ENCODE measurements at places on chromosomes 6 and 20. TPM values are rescaled to one million over a fixed set of nuclear protein-coding genes. Genes with fewer than 3 reads are reported as not detected.

DNA sequence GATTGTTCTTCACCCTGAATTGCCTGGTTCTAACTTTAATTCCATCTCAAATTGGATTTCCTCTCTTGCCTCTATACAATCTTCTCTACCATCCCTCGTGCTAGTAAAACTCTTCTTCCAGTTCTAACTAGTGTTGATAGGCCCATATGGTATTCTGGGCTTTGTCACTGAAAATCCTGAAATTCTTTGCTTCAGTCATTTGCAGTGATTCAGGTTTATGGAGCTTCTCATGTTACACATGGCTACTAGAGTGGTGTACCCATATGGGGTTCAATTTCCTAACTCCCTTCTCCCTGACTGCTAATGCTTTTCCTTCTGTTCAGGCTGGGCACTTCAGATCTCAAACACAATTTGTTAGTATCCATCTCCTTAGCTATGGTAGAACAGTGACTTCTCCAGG is 956.6 kb downstream of the KIF16B start:
- no peak for DNase-seq

- no peak for DNase-seq
Measured at GRCh38 chr6:14280766-14281293, 163.3 kb downstream of the CD83 start.

DNA sequence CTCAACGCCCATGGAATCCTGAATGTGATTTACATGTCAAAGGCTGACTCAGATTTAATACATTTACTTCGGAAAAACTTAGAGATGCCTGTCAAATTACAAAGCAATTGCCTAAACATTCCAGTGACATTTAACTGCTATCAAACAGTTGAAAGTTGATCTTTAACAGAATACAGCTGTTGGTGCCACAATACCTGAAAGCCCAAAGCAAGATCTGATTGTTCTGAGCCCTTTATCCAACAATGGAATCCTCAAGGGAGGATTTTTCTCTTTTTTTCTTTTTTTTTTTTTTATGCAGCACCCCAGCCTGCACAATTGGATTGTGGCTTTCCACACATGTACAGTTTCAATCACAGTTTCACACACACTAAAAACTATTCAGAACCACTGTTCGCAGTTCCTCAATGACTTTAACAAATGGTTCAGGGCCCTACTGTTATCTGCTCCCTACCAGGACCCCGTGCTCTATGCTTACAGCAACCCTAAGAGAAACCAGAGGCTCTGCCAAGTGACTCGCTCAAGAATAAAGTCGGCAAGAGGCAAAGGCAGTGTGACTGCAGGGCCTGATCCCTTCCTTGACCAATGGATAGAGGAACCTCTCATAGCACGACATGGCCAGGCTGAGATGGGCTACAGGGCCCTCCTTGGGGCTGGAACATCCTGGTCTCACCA is 33.3 kb downstream of the EPB41L2 start:
- DNase-seq, result peak; percentile 55

- no peak for DNase-seq
Measured at GRCh38 chr6:136148051-136148450, 102.1 kb downstream of the MTFR2 start.

DNA sequence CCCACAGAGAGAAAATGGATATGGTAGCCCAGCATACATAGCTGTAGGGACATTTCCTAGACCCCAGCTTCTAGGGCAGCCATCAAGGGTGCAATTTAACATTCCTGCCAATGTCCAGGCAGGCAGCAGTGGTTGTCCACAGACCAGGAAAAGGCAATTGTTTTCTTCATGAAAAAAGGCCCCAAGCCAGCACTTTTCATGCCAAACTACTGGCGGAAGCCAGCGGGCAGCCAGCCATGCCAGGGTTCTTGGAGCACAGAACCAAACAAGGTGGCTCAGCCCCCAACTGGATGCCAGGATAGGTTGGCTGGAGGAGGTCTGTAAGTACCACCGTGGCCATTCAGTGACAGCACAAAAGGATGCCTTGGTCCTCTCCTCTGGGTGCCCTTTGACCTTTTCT is 94.6 kb downstream of the BANF2 start:
- DNase-seq, result no peak

DNA sequence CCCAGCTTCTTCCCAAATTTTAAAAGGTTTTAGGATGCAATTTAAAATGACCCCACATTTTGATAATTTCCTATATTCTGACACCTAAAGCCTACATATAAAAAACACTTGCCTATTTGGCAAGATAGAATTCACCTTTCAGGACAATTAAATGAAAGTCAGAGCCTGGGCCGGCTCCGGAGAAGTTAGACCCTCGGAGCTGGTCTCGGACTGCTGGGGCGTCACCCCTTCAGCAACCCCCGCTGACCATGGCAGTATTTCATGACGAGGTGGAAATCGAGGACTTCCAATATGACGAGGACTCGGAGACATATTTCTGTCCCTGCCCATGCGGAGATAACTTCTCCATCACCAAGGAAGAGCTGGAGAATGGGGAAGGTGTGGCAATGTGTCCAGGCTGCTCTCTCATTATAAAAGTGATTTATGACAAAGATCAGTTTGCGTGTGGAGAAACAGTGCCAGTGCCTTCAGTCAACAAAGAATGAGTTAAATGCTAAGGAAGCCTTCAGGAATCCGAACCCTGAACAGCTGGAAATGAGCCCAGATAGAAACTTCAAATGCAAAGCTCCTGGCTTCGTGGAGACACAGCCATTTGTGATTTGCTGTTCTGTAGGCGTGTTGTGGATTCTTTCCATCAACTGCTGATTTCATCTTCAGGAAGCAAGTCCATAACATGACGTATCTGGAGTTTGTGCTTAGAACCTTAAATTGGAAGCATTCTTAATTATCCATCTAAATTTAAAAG is 16.0 kb downstream of the TCFL5 start:
- no peak for DNase-seq

DNA sequence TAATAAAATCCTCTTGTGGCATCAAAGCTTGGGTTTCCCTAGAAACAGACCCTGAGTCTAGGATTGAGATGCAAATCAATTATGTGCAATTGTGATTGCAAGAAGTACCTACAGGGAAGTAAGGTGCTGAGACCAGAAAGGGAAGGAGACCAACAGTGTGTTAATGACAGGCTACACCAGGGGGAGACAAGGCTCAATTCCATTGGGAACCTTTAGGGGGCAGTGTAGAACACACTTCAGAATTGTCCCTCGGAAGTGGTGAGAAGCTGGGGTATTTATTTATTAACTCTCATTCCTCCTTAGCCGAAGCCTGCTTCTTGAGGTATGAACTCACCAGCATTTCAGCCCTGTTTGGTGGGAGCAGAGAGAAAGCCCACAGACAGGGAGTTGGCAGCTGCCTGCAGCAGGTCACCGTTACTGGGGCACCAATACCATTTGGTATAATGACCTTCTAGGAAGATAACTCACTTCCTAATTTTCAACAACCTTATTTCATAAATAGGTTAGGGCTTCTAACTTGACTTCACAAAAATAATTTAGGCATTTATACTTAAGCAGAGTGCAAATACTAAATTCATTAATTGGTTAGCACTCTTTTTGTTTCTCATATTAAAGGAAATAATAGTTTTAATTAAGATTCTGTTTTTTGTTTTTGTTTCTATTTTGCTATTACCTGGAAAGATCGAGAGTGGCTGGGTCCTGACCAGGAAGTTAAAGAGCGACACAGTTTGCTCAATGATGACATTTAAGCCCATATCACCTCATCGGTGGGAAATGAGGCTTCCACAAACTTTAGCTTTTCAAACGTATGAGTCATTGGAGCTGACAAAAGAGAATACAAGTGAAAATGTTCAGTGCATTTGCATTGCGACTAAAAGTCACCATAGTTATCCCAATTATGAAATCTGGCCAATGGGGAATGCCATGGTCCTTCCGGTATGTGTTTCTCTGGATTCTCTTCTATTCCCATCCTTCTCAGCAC is 94.8 kb downstream of the BTBD3 start:
- peak; percentile 11 for DNase-seq

- DNase-seq, result peak; percentile 47
Measured at GRCh38 chr6:78701407-78701806, 165.9 kb upstream of the IRAK1BP1 start.

GRCh38 chr6:108117427-108118358 is 43.2 kb upstream of the OSTM1 start:
- DNase-seq, result peak; percentile 66

DNA sequence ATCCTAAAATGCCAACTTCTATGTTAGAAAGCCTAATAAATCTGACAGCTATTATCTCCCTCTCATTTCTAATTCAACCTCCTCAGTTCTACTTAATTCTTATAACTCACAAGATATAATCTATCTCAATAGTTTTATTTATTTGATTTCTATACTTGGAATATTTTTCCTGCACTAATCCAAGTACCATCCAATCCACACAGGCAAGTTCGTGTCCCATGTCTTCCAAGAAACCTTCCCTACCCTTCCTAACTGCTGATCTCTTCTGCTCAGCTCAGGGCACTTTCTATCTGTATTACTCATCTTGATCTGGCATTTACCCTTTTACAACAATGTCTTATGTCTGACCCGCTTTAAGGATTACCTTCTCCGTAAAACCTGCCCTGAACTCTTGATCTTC is 18.2 kb downstream of the NCOA5 start:
- DNase-seq, result no peak

GRCh38 chr6:4581468-4582385 is 194.5 kb upstream of the CDYL start:
- peak; percentile 76 for DNase-seq

DNA sequence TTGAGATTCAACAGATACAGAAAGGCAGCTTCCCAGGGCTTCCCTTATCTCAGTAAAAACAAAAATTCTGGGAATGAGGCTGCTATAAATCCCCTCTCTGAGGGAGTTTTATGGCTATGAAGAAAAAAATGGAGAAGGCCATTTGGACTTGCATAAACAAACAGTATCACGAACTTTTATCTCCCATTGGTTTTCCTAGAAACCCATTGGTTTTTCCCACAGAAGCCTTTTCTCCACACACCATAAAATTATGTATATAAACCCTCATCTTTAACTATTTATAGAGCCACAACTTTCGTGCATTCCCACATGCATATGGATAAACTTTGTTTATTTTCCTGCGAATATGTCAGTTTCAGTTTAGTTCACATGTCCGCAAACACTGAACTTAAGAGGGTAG is 36.2 kb upstream of the BTBD3 start:
- no peak for DNase-seq

- no peak for DNase-seq
Measured at GRCh38 chr6:127813699-127814027, 87.2 kb downstream of the THEMIS start.

The CDH4 gene
- 0.29 TPM for total RNA-seq

The HUS1B gene
- 0.98 TPM for total RNA-seq

The POM121L2 gene
- 0.12 TPM for total RNA-seq

The OXT gene
- total RNA-seq, result not detected

The LY6G6D gene
- total RNA-seq, result not detected

The VARS1 gene
- total RNA-seq, result 26.4 TPM

The APCDD1L gene
- 122 TPM for total RNA-seq

The MAD2L1BP gene
- 71.7 TPM for total RNA-seq

All from RPMI7951 (cell line).